ENCODE measurements at places on chromosomes 2 and 18.

- DNase-seq: no peak
Observed at GRCh38 chr2:11867926-11868325, 121.5 kb downstream of the LPIN1 start.

DNA sequence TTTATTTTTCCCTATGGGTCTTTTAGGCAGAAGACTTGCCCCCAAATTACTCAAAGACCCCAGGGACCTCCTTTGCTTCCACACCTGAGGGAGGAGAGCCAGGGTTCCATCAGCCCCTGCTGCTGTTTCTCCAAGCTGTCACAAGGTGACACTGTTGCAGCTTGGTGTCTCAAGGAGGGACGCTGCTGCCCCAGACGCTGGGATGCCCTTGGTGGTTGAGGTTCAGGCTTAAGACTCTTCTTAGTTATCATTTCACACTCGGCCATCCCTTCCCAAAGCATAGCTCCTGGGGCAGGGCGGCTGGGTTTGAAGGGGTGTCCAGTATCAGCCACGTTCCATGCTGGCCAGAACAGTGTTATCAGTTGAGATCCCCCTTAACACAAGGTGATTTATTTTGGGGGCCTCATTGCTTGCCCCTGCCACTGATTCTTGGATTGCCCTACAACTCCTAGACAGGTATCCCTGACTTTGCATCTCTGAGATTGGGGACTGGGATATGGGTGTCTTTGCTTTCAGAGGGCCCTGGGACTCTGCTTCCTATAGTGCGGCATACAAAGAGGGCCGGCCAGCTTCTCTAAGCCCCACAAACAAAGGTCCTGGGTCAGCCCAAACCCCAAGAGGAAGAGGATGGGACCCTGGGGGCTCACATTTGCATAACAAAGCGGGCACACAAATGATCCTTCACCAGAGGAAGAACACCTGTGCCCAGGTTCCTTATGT is 22.7 kb downstream of the GPR55 start:
- peak; percentile 84 for DNase-seq

GRCh38 chr2:46690825-46691224 is 211.5 kb downstream of the TMEM247 start:
- DNase-seq: peak; percentile 84

DNA sequence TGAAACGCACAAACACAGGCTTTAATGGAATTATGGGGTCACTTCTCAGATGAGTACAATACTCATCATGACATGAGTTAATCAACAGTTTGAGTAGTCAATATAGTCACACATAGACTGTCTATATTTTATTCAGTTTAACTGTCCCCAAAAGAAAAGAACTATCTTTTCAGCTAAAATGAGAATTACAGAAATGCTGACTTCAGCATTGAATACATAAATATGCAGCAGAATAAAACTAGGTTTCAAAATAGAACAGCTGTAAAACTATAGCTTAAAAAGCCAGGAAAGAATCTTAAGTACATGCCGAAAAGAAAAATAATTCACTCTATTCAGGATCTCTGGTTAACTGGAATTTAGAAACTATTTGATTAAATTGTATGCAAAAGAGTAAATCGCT is 30.0 kb downstream of the SMAD4 start:
- no peak for DNase-seq

GRCh38 chr2:11080253-11081115 is 74.8 kb upstream of the SLC66A3 start:
- no peak for DNase-seq

GRCh38 chr2:134227666-134228065 is 26.2 kb upstream of the MGAT5 start:
- DNase-seq: no peak

DNA sequence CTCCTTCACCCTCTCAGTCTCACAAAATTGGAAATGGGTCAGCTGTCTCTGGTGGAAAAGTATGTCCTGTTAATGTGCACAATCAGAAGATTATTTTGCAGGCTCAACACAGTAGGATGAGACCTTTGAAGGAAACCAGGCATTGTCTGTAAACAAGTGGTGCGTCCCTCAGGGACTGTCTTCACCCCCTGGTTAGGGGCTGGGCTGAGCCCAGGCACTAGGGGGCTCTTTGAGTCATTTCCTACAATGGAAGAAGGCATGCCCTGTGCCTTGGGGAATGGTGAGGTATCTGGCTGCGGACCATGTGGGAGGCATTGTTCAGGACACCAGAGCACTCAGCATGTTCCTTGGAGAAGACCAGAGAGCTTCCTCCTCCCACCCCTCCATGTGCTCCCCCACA is 26.8 kb downstream of the PKDCC start:
- no peak for DNase-seq

GRCh38 chr2:188919824-188920223 is 54.3 kb upstream of the COL3A1 start:
- DNase-seq: no peak

GRCh38 chr2:168118733-168119514 is 128.5 kb downstream of the STK39 start:
- DNase-seq: peak; percentile 87

- DNase-seq: no peak
Observed at GRCh38 chr2:7899241-7899640, 782.6 kb upstream of the ID2 start.

DNA sequence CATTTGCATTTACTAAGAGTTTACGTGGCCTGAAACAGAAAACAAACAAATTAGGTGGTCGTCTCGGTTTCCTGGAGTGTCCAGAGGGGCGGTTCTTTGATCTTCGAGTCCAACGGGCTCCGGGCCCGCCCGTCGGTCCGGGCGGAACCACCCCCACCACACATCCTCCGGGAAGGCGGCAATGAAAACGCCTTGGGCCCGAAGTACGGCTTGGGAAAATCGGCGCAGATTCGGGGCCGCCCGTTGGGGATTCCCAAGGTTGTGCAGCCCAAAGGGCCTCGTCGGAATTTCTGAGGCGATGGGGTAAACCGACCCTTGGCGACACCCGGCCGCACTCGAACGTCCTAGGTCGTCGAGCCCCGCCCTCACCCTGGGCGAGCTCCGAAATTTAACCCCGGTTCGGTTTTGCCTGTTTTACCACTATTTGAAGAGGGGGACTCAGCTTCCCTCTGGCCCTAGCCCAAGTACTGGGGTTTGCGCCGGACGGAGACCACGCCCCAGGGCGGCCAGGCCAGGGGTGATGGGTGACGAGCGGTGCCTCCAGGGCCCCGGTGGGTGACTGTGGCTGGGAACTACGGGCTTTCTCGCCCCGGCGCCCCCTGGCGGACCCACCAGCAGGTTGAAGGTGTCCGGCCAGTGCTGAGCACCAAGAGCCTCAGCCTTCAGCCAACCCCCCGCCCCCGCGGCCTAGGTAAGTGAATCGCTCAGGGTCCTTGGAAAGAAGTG is 1.9 kb upstream of the CFAP53 start:
- DNase-seq: peak; percentile 67

- DNase-seq: peak; percentile 67
Observed at GRCh38 chr2:25606892-25607291, 66.5 kb downstream of the DTNB start.

DNA sequence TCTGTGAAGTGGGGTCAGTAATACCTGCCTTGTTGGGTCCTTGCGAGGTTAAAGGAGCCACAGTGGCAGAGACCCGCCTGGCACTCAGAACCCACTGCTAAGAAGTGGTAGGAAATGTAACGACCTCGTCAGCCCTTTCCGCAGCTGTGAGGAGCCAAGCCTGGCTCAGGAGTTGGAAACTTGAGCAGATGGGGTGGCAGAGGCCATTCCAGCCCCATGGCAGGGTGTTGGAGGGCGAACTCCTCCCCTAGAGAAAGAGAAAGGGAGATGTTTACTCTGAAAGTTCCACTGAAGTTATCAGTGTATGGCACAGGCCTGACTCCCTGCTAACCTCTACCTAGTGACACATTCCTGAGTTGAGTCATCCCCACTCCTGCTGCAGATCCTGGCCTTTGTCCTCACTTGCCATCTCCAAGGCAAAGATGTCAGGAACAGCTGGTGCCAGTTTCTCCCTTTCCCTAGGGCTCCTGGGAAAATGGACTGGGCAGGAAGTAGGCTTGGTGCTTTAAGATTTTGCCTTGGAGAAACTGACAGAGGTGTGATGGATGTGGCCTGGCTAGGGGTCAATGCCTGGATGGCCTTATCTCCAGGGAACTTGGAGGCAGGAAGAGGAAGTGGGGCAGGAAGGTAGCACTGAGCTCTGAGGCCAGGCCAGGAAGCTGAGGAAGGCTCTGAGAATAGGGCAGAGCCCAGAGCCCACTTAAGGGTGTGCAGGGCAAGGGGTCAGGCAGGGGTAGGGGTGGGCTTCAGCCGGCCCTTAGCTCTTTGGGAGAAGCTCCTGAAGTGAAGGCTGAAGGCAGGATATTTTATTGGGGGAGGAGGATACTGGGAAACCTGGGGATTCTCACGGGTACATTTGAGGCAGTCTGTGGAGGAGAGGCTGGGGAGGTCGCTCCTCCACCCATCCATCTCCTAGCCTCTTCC is 888 bp downstream of the VAMP5 start:
- peak; percentile 68 for DNase-seq

GRCh38 chr2:156702541-156702940 is 266.4 kb downstream of the GPD2 start:
- DNase-seq: no peak

DNA sequence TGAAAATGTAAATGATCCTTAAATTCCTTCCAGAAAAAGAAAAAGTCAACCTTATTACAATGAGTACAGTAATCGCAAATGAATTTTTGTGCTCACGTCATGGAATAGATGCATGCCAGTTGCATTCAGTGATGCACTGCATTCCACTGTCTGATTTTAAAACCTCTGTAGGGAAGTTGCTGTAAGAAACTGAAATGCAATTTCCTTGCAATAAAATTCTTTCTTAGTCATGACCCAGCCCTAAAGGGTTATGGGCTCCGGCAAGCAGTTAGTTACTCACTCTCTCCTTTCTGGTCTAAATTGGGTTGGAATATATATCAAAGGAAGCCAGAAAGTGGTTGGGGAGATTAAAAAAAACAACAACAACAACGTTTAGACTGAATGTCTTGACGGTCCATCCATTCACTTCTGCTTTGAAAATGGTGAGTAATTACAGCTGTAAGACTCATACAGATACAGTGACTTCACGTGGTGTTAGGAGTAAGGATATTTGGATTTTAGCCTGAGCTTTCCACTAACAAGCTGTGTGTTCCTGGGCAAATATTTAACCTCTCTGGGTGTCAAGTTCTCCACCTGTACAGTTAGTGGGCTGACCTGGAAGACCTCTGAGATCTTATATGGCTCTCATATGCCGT is 8.6 kb upstream of the RND3 start:
- DNase-seq: peak; percentile 95

GRCh38 chr2:169480079-169480465 is 778 bp downstream of the BBS5 start:
- DNase-seq: peak; percentile 24

- DNase-seq: no peak
Observed at GRCh38 chr18:67486534-67486933, 30.0 kb downstream of the DSEL start.

DNA sequence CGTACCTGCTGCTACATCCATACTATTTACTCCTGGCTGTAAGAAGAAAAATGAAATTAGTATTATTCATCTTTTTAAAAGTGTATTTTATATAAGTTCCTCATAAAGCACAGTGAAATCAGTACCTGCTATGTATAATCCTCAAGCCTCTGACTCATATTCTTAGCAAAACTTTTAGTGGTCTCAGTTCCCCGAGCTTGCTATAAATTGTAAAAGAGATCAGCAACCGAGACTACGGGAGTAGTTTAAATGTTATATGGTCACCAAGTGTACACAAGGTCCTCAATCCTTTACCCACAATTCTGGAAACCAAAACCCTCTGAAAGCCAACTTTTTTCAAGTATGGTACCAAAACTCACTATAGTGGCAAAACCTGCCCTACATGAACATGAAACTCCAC is 24.2 kb downstream of the PRPF40A start:
- no peak for DNase-seq

DNA sequence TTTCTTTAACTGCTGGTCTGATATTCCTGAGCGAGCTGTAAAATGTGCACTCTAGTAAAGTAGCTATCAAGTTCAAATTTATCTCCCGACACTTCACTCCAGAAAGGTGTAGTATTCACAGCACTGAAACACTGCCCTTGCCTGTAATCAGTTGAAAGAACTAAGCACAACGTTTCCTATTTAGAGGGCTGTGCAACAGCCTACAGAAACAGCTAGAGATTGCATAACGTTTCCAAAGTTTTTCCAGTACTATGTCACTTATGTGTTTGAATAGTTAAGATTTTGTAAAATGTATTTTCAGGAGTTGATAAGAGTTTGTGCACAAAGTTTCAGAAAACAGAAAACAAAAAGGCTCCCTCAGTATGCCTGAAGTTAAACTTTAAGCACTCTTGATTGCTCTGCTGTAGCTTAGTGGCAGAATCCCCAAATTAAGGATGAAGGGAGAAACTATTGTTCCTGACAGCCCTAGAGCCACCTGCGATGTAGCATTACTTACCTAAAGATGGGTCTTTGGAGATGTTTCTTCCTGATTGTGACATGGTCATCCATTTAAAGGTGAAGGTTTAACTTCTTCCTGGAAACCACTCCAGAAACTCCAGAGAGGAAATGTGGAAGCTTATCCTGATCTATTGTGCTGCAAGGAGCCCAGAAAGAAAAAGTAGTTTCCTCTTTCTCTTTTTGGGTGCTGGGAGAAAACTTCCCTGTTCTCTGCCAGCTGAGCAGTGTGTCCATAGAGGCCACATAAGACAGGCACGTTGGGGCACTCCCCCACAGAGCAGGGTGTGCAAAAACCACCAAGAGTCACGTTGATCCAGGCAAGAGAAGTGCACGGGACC is 536 bp downstream of the PDE1A start:
- peak; percentile 74 for DNase-seq

- DNase-seq: no peak
Observed at GRCh38 chr2:80111185-80111584, 193.4 kb downstream of the LRRTM1 start.

- no peak for DNase-seq
Observed at GRCh38 chr2:205797866-205798265, 115.6 kb downstream of the NRP2 start.

DNA sequence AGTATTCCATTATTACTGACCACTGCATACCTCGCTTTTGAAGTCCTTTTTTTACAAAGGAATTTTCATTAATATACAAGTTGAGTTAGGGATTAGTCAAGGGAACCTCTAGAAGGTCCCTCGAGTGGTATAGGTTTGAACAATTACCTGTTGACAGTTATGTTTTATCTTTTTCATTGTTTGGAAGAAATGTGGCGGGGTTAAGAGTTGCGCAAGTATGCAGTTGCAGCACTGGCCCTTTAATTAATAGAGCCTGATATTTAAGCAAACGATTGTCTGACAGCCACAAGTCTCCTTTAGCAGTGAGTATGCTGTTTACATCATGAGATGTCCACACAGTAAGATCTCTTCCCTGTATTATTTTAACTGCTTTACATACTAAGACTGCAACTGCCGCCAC is 24.3 kb downstream of the KYNU start:
- DNase-seq: no peak

GRCh38 chr2:42978887-42979415 is 186.6 kb upstream of the HAAO start:
- no peak for DNase-seq

DNA sequence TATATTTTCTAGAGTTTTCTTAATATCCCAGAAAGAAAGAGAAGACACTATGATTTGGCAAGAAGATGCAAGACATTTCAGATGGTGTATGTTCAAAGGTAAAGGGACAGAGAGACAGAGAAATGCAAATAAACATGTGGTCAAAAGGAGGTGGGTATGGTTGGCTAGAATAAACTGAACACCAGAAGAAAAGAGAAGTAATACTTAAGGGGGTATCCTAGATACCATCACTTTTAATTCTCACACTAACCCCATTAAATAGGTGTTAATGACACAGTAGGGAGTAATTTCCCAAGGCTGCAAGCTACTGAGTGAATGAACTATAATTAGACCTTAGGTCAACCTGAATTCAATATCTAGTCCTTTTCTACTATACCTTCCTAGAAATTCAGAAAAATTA is 111.2 kb upstream of the CD226 start:
- DNase-seq: no peak

- DNase-seq: no peak
Observed at GRCh38 chr18:3452750-3453539, 3.0 kb downstream of the TGIF1 start.
